Hippocampal formation (tissue), 2 donors: ENCODE measurements at places on chromosomes 16 and 17.

GRCh38 chr17:80603396-80603795, 58.8 kb downstream of the RPTOR start:
- DNase-seq, result no peak

DNA sequence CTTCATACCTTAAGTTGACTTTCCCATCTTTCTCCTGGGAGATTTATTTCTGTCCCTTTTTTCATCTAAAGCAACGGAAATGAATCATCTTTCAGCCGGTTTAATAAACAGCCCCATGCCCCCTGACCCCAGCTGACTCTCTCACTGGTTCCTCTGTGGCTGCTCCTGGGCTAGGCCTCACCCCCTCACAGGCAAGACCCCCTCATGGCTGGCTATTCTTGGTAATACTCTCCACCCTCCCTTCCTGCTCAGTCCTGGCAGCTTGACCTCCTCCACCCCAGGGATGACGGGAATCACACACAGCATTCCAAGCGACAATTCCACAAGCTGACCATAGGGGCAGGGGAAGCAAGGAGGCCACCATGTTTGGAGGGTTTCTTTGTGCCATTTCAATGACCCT, 1.5 kb upstream of the ADAP2 start:
- DNase-seq, result no peak

- peak; percentile 68 for DNase-seq
These were observed 15.5 kb downstream of the SNX11 start for GRCh38 chr17:48123111-48123510.

DNA sequence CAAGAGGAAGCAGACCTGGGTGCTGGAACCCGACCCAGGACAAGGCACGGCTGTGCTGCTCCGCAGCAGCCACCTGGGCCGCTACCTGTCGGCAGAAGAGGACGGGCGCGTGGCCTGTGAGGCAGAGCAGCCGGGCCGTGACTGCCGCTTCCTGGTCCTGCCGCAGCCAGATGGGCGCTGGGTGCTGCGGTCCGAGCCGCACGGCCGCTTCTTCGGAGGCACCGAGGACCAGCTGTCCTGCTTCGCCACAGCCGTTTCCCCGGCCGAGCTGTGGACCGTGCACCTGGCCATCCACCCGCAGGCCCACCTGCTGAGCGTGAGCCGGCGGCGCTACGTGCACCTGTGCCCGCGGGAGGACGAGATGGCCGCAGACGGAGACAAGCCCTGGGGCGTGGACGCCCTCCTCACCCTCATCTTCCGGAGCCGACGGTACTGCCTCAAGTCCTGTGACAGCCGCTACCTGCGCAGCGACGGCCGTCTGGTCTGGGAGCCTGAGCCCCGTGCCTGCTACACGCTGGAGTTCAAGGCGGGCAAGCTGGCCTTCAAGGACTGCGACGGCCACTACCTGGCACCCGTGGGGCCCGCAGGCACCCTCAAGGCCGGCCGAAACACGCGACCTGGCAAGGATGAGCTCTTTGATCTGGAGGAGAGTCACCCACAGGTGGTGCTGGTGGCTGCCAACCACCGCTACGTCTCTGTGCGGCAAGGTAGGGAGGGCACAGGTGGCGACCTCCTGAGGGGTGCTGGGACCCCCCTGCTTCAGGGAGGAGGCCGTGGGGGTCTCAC, 667 bp downstream of the FSCN2 start:
- no peak for DNase-seq

DNA sequence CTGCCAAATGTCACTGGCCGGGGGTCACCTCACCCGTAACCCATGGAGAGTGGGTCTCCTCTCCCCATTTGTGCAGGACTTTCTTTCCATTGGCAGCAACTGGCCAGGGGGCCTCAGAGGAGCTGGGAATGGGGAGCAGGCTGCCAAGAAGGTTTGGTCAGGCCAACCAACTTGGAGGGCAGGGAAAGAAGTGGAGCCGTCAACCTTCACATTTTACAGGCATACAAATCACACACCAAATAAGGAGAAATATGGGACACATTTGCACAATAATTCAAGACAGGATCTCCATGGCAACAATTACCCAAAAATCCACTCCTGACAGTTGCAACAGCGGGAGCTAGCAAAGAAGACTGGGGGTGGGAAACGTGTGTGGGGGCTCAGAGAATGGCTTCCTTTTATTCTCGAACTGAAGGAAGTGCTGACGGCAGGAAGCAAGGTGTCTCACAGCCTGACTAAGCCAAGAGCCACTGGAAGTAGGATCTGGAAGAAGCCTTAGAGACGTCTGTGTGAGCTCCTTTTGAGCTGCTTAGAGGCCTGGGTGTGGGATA, 20.9 kb downstream of the RPRML start:
- no peak for DNase-seq

GRCh38 chr17:50926523-50926922, 60.4 kb upstream of the TOB1 start:
- DNase-seq, result no peak

GRCh38 chr17:65121916-65122806, 15.0 kb upstream of the RGS9 start:
- DNase-seq, result no peak

DNA sequence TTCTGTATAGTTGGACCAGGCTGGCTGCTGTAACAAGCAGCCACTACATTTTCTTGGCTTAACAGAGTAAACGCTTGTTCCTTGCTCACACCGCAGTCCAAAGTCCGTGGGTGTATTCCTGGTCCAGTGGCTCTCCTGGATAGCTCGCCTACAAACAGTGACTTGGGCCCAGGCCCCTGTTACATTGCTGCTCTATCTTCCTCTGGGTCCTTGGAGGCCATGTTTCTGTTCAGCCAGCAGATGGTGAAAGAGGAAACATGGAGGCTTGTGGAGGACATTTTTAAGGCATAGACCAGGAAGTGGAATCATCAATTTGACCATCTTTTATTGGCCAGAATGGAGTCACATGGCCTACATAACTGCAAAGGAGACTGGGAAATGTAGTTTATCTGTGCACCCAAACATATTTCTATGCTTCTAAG, 55.1 kb downstream of the ATP2C2 start:
- no peak for DNase-seq

GRCh38 chr16:64253525-64253924, 868.3 kb downstream of the CDH11 start:
- DNase-seq, result no peak

- DNase-seq, result no peak
These were observed 2.5 kb upstream of the IGF2BP1 start for GRCh38 chr17:48994549-48995303.

DNA sequence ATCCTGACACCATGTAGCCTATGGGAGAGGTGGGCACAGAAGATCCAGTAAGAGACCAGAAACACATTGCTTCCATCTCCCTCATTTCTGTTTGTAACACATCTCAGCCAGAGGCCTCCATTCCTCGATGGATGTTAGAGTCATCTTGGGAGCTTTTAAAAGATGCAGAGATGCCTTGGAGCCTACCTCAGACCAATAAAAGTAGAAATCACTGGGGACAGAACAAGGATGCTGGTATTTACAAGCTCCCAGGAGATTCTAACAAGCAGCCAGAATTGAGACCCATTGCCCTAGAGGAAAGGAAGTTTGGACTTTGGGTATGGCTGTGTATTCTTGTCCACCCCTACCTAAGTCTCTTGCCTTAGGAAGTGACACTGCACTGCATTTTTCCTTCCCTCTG, 40.8 kb downstream of the HS3ST3A1 start:
- no peak for DNase-seq

- no peak for DNase-seq
These were observed 18.8 kb downstream of the POLR2A start for GRCh38 chr17:7502987-7503386.

DNA sequence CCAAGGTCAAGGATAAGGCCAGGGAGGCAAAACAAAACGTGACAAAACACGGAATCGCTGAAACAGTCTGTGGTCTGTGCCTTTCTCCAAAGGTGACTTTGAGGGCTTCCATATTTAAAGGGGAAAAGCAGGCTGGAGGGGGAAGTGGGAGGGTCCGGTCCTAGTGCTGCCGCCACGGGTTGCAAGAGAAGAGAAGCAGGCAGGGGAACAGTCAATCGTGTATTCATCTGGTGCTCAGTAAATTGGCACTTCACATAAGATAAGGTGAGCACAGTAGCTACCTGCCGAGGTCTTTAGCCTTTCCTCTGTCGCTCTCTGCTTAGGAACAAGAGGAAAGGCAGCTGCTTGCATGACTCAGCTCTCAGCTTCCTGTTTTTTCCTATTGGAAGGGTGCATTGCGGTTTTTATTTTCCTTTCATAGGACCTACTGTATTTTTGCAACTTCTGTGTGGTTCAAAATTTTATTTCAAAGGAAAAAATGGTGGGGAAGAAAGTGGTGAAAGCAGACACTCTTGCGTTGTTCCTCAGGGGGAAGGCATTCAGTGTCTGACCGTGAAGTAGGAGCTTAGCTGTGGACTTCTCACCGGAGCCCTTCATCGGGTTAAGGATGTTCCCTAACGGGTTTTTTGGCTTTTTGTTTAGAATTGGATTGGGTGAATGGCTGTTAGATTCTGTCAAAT, 7.1 kb upstream of the LGALS3BP start:
- DNase-seq, result no peak

DNA sequence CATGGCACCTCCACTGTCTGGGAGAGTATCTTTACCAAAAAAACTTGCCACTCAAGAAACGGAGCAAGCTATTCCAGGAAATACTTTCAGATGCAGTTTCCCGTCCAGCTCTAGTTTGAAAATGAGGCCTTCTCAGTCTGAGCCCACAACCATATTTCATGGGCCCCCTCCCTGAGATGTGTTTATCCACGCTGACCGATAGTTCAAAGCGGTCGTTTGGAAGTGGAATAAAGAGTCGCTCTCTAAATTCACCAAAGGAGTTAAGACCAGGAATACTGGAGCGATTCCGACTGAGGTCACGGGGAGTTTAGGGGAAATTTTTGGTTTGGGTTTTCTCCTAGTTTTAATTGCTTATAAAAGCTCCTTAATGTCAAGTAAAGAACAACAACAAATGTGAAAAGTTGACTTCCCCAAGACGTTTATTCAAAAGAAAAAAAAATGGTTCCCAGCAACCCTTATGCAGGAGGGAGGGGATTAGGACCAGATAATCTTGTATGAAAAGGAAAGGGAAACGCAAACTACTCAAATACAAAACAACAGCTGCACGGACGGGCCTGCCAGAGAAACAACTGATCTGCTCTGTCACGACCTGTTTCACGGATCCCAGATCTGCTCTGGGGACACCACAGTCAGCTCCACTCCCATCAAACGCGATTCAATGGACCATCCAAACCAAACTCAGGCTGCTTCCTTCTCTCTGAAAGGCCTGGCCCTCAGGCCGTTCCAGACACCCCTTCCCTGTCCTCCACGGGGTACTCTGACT, 77.1 kb downstream of the MRM3 start:
- DNase-seq, result no peak

GRCh38 chr17:72913142-72913682, 179.3 kb downstream of the SLC39A11 start:
- DNase-seq, result no peak
